ENCODE measurements at places on chromosomes 3 and 15. TPM values are rescaled to one million over a fixed set of nuclear protein-coding genes. Genes with fewer than 3 reads are reported as not detected.
A peak's percentile ranks its signal among the peaks of the same experiment; 100 is the strongest.

DNA sequence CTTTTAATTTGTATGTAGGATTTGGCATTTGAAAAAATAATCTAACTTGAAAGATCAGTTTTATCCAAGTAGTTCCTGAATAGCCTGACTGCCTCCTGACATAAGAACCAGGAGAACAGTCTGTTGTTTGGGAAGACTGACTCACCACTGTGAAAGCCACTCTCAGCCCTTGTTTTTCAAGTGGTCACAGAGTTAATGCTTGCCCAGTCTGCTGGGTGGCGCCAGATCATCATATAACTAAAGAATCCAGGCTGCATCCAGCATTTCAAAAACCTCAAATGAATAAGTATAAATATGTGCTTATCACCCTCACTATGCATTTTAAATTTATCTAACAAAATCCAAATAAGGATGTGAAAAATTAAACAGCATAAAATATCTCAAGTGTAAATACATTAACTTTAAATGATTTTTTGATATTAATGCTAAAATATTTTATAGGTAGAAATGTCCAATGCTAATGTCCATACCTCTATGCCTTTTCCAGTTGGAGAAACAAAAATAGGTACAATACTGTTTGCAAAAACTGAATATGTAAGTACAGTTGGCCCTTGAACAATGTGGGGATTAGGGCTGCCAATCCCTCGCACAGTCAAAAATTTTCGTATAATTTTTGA, 26.9 kb upstream of the ZBBX start:
- no peaks in the 10 kb centered on the region for H3K27me3 ChIP-seq
- no peak overlapping the region for H3K4me3 ChIP-seq
- H3K36me3 ChIP-seq = no peaks in the 10 kb centered on the region
- H3K27ac ChIP-seq = no peak overlapping the region

GRCh38 chr3:38543586-38543985, 47.4 kb downstream of the EXOG start:
- no peaks in the 10 kb centered on the region for H3K36me3 ChIP-seq
- no peaks in the 10 kb centered on the region for H3K4me1 ChIP-seq
- H3K27me3 ChIP-seq = no peaks in the 10 kb centered on the region
- H3K27ac ChIP-seq = no peak overlapping the region

DNA sequence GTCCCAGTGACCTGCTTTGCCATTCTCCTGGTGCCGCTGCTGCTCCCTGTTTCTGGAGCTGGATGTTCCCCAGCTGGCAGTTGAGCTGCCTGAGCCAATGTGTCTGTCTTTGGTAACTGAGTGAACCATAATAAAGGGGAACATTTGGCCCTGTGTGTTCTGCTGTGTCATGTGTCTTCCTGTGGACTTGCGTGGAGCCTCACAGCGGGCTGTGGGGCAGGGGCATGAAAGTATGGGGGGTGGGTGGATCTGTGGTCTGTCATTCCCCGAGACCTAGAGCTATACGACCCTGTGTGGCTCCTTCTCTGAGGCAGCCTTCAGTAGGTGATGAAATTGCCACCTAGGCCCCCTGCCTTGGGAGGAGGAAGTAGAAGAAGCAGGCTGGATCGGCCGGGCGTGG, 2.0 kb upstream of the PPCDC start:
- no peak overlapping the region for H3K27ac ChIP-seq
- no peak overlapping the region for H3K4me3 ChIP-seq
- no peak for DNase-seq
- H3K4me1 ChIP-seq = peaks cover 17% of the 10 kb centered on the region

GRCh38 chr3:141250342-141250741, 18.7 kb downstream of the PXYLP1 start:
- no peaks in the 10 kb centered on the region for H3K4me1 ChIP-seq
- H3K27ac ChIP-seq = no peak overlapping the region
- no peak for DNase-seq
- no peak overlapping the region for H3K4me3 ChIP-seq
- no peaks in the 10 kb centered on the region for H3K27me3 ChIP-seq

DNA sequence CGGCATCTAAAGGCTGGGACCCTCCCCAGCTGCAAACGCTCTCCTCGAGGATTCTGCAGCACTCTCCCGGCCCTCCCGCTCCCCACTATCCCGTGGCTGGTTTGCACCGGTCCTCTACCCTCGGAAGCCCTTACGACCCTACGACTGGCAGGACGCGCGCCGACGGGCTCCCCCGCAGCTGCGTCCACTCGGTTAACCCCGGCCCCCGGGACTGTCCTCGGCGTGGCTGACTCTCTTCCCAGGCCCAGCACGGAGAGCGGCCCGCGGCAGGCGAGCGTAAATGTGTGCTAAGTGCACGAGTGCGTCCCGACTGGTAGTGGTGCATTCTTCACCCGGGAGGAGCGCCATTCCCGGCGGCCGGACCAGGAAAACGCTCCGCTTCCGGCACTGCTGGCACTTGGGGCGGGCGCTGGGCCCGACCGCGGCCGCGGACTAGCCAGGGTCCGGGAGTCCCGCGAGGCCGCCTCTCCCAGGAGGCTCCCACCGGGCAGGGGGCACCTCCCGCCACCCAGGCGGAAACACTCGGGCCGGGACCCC, 508 bp downstream of the GORASP1 start:
- H3K27me3 ChIP-seq = no peaks in the 10 kb centered on the region
- H3K4me3 ChIP-seq = peak overlapping the region; percentile 93
- H3K27ac ChIP-seq = peak overlapping the region; percentile 100
- DNase-seq = peak; percentile 75
- H3K36me3 ChIP-seq = no peaks in the 10 kb centered on the region

- no peaks in the 10 kb centered on the region for H3K36me3 ChIP-seq
- no peak within 1 kb of the TSS for H3K27ac ChIP-seq
- DNase-seq = peak; percentile 53
- peak within 1 kb of the TSS; percentile 56 for H3K4me3 ChIP-seq
- peaks cover 18% of the 10 kb centered on the region for H3K4me1 ChIP-seq
- peaks cover 36% of the 10 kb centered on the region for H3K27me3 ChIP-seq
Observed at GRCh38 chr3:96813820-96814650, at the start of gene EPHA6. TSS of gene EPHA6 (plus strand) at chr3:96814594.

- H3K36me3 ChIP-seq = no peaks in the 10 kb centered on the region
- H3K27me3 ChIP-seq = no peaks in the 10 kb centered on the region
- H3K4me1 ChIP-seq = no peaks in the 10 kb centered on the region
- no peak overlapping the region for H3K4me3 ChIP-seq
- no peak overlapping the region for H3K27ac ChIP-seq
Observed at GRCh38 chr15:44157679-44158078, 37.4 kb downstream of the FRMD5 start.

DNA sequence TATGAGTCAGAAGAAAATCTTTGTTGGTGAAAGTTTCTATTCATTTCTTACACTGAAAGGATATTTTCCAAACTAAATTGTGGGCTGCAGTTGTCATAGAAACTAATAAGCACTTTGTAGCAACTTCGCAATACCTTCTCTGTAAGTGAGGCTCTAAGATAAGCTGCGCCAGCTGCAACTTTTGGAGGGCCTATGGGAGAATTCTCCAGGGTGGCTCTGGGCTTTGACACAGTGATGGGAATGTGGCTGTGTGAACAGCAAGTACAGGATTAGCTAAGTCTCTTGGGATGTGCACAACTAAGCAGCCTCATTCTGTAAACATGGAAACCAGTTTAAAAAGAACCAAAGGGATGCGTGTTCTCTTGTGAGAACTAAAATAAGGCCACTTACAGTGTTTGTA, 124.6 kb upstream of the SGO1 start:
- H3K27ac ChIP-seq = no peak overlapping the region
- H3K4me1 ChIP-seq = no peaks in the 10 kb centered on the region
- no peaks in the 10 kb centered on the region for H3K27me3 ChIP-seq
- no peak for DNase-seq

DNA sequence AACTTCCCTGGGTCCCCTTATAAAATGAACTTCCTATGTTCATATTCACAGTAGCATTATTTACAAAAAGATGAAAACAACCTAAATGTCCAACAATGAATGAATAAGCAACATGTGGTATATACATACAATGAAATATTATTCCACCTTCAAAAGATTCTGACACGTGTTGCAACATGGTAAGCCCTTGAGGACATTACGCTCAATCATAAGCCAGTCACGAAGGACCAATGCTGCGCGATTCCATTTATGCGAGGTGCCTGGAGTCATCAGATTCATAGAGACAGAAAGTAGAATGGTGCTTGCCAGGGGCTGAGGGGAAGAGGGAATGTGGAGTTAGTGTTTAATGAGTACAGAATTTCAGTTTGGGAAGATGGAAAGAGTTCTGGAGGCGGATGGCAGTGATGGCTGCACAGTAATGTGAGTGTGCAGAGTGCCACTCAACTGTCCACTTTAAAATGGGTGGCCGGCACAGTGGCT, 88.8 kb upstream of the ALDH1A3 start:
- H3K36me3 ChIP-seq = no peaks in the 10 kb centered on the region
- no peak for DNase-seq
- H3K27ac ChIP-seq = no peak overlapping the region

GRCh38 chr15:39921274-39921638, 1.2 kb upstream of the GPR176 start:
- H3K27me3 ChIP-seq = peaks cover 24% of the 10 kb centered on the region

DNA sequence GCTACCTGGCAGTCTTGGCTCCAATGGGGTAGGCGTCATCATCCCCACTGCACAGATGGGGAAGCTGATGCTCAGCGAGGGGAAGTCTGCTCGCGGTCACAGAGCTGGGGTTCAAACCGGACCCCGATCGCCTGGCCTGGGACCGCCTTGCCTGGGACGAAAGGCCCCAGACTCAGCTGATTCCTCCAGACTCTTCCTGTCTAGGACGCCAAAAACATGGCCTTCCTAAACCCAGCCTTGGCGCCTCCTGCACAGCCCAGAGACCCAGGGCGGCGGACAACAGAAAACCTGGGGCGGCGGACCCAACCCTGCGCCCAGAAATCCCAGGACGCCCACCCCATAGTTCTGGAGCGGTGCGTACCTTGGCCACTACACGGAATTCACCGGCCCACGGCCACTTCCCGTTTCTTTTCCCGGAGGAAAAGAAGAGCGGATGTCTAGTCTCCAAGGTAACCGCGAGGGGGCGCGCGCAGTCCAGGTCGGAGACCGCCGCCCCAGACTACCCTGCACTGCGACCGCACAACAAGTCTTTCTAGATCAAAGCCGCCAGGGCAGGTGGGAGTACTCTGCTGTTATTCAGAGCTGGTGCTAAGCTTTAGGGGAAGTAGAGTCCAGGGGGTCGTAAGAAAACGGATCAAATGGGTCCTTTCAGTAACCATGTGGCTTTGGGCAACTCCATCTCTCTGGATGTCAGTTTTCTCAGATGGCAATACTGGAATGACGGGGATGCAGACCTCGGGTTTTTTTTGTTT, 4.9 kb upstream of the IL17RD start:
- peak; percentile 82 for DNase-seq
- H3K27ac ChIP-seq = peak overlapping the region; percentile 13
- H3K27me3 ChIP-seq = peaks cover 13% of the 10 kb centered on the region
- peak overlapping the region; percentile 55 for H3K4me3 ChIP-seq
- no peaks in the 10 kb centered on the region for H3K36me3 ChIP-seq

DNA sequence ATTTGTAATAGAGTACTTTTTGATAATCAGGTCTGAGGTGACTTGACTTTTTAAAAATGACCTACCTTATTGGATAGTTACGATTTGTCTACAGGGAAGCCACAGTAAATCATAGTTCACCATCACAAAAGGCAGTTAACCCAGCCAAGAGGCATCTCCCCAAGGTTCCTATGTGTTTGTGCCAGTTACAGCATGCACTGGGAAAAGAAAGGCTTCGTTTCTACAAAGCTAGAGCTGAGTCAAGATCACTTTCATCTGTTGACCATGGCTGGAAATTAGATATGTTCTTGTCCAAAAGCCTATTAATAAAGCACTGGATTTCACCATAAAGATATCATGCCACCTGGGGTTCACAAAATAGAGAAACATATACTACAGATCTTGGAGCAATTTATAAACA, 139.9 kb downstream of the GREM1 start:
- no peak overlapping the region for H3K4me3 ChIP-seq
- H3K36me3 ChIP-seq = peaks cover 10% of the 10 kb centered on the region
- DNase-seq = no peak
- H3K27me3 ChIP-seq = no peaks in the 10 kb centered on the region
- H3K27ac ChIP-seq = no peak overlapping the region
- no peaks in the 10 kb centered on the region for H3K4me1 ChIP-seq

GRCh38 chr15:42143866-42144625, 12.4 kb downstream of the PLA2G4F start:
- no peaks in the 10 kb centered on the region for H3K36me3 ChIP-seq
- H3K27me3 ChIP-seq = no peaks in the 10 kb centered on the region
- H3K4me3 ChIP-seq = no peak overlapping the region
- H3K27ac ChIP-seq = no peak overlapping the region
- no peak for DNase-seq
- no peaks in the 10 kb centered on the region for H3K4me1 ChIP-seq

DNA sequence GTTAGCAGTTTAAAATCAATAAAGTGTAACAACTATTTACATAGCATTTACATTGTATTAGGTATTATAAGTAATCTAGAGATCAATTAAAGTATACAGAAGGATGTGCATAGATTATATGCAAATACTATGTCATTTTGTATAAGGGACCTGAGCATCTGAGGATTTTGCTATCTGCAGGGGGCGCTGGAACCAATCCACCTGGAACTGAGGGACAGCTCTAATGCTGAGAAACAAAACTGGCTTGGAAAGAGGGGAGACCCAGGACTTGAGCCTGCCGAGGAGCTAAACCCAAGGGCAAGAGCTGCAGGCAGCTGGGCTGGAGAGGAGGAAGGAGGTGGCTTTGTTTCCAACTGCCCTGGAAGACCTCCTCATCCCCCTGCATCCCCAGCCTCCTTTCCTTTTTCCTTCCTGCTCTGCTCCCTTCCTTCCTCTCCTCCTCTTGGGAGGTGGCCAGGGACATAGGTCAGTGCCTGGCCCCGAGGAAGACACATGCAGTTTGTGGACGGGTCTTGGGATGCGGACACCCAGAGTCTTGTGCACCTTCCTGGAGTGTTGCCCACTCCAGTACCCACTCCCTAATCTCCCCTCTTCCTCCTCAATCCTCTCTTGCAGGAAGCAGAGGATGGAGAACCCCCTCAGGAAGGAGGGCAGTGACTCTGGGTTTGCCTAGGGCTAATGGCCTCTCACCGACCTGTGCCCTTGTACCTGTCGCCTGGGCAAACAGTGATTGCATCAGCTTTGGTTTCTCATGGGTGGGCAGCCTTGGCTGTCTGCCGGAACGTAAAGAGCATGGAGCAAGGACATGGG, 825 bp upstream of the RTP3 start:
- no peak overlapping the region for H3K4me3 ChIP-seq
- DNase-seq = no peak
- no peaks in the 10 kb centered on the region for H3K27me3 ChIP-seq
- no peak overlapping the region for H3K27ac ChIP-seq
- no peaks in the 10 kb centered on the region for H3K4me1 ChIP-seq
- no peaks in the 10 kb centered on the region for H3K36me3 ChIP-seq

The ATR gene
- 19.7 TPM for total RNA-seq

The AKAP13 gene
- 443 TPM for total RNA-seq

The ATP10A gene
- total RNA-seq = 43.5 TPM

The WNT7A gene
- total RNA-seq = 4.1 TPM

The PARP9 gene
- 90.4 TPM for total RNA-seq

The SLC28A2 gene
- 0.21 TPM for total RNA-seq

All from lower lobe of right lung (tissue), 2 donors.